Stimulated activated CD4-positive, alpha-beta T cell treated with anti-CD3 and anti-CD28 coated beads, Interleukin-12 subunit alpha, Interleukin-12 subunit beta, amount 100 ng/mL, for 24 hours (primary cell): ENCODE measurements at places on chromosomes 13 and 19.

DNA sequence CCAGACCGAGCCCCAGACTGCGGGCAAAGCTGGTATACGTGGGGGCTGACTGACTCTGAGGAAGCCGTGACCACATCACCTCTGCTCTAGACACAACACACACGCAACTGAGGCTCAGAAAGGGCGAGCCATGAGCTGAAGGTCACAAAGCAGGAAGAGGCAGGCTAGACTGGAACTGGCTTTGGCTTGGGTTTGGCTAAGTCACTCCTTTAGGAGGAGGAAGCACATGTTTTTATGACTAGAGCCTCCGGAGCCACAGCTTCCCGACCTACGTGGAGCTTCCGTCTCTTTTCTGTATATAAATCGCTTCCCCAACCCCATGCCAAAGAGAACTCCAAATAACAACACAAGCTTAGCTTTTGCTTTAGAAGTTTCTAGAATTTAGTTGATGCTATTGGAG lies 48.0 kb downstream of the RFX2 start:
- DNase-seq, result no peak

DNA sequence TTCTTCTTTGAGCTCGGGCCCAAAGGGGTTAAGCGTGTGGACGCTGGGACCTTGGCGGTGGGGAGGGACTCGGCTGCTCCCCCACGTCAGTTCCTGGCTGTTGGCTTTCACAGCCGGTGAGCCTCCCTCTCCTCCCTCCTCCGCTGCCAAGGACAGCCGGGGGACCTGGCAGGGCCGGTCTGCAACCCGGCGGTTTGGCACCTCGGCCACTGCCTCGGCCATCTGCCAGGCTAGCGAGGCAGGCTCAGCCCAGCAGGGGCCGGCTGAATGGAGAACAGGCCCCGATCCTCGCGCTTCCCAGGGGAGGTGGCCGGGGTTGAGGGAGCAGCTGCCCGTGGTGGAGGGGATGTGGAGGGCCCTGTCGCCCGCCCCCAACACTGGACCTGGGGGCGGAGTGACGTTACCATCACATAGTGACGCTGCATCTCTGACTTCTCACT lies 5.0 kb downstream of the TLE5 start:
- no peak for DNase-seq

DNA sequence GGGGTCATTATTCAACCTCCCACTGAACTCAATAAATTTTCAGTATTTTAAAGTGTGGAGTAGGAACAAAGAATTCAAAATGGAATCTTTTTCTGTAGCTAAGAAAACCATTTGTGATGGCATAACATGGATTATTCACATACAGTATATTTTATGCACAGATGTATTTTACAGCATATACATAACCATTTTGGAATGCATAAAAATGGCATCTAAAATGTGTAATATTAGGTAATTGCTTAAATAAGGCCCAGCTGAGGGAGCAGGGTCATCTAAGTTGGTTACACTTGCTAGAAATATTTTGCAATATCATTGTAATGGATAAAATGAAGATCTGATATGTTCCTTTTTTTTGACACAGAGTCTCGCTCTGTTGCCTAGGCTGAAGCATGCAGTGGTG lies 146.9 kb downstream of the LMO7 start:
- no peak for DNase-seq

- DNase-seq, result no peak
Measured at GRCh38 chr19:35738887-35739229, 3.4 kb downstream of the IGFLR1 start.

DNA sequence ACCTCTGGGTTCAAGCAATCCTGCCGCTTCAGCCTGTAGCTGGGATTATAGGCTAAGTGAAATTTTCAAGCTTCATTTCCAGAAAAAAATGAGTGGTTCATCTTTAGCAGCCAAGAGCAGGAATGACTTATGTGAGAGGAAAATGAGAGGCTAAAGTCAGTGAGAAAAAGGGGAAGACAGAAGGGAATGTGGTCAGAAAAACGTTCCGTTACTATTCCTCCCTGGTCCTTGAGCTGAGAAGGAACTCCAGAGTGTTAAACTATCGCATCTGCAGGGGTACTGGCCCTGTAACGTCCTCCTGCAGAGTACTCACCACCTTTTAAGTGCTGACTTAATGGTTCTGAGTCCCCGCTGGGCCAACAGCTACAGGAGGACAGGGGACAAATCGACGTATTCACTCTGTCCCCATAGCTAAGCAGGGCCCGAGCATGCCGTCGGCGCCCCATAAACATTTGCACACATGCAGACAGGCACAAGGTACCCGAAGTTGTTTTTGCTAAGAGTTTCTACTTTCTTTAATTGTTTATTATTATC lies 88.1 kb downstream of the FLT1 start:
- no peak for DNase-seq

- DNase-seq, result no peak
Measured at GRCh38 chr13:35140321-35140720, 198.3 kb downstream of the NBEA start.

DNA sequence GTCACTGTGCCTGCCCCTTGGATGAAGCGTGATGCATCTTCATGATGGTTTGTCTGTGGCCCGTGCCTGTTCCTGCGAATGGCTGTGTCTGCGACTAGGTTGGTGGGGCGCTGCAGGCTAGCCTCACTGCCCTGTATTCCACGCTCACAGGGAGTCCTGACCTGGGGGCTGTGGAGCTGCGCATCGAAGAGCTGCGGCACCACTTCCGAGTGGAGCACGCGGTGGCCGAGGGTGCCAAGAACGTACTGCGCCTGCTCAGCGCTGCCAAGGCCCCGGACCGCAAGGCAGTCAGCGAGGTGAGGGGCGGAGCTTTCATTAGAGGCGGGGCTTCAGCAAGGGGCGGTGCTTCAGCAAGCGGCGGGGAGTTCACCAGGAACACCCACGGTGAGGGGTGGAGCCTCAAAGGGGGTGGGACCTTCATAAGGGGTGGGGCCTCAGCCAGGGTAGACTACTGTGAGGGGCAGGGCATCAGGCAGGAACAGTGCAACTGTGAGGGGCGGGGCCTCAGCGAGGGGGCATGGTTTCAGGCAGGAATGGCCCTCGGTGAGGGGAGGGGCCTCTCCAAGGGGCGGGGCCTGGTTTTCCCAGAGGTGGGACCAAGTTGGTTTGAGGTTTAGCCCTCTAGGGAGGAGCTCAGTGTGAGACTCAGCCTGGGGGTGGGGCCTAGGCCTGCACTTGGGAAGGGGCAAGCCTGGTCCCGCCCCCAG lies 17.2 kb downstream of the PKN1 start:
- peak; percentile 74 for DNase-seq
